ENCODE measurements at places on chromosomes 12 and 14. TPM values are rescaled to one million over a fixed set of nuclear protein-coding genes. Genes with fewer than 3 reads are reported as not detected.

- peak; percentile 19 for DNase-seq
These were observed 1.5 kb upstream of the HSP90B1 start for GRCh38 chr12:103928682-103929045.

GRCh38 chr14:69034612-69035262 is 55.6 kb upstream of the ACTN1 start:
- DNase-seq = no peak

DNA sequence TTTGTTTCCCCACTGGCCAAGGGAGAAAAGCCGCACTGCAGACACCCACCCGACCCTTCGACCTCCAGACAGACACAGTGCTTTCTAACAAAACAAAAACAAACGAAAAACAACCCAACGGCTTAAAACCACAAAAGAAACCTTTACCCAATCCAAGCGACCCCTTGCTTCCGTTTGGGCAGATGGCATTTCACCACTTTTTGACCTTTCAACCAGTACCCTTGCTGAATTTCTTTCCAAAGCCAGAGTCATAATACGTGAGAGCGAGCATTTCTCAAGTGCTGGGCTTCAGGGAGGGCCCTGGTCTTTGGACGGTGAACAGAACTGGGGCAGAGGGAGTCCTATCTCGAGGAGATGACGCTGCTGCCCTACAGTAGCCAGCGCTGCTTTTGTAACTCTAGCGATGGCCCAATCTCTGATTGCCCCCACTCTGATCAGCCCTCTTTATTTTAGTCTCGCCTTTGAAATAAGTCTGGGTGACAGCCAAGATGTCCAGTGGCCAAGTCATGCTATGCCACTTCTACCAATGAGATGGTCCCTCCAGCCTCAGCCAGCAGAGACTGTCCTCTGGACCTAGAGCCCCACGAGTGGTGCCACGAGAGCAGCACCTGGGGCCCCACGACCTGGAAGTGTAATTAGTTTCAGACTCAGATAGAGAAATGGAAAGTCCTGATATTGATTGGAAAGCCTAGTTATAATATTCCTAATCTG is 21.9 kb upstream of the ADIPOR2 start:
- DNase-seq = no peak

GRCh38 chr14:58060898-58061297 is 91.1 kb downstream of the ARMH4 start:
- DNase-seq = no peak

- no peak for DNase-seq
These were observed 1701.5 kb upstream of the FLRT2 start for GRCh38 chr14:83828406-83828805.

DNA sequence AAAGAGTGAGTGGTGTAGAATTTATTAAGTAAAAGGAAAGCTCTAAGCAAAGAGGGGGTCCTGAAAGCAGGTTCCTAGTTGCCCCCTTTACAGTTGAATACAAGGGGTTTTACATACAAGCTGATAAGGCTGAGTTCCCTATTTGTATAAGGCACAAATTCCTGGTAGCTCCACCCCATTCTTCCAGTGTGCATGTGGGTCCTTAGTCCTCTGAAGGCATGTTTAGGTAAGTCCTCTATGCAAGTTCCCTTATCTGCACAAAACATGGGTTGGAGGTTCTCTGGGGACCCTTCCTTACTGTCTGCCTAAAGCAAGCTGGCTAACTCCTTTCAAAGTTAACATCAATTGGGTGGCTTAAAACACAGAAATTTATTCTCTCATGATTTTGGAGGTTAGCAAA is 2.9 kb upstream of the FAR2 start:
- DNase-seq = no peak

- no peak for DNase-seq
These were observed 69.0 kb downstream of the PPM1H start for GRCh38 chr12:62865937-62866336.

DNA sequence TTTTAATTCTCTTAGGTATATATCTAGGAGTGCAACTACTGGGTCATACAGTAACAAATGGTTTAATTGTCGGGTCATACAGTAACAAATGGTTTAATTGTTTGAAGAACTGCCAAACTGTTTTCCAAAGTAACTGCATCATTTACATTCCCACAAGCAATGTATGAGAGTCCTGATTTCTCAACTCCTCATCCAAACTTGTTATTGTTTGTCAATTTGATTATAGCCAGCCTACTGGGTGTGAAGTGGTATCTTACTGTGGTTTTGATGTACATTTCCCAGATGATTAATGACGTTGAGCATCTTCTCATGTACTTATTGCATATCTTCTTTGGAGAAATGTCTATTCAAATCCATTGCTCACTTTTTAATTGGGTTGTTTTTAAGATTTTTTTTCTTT is 67.6 kb upstream of the CFL2 start:
- DNase-seq = no peak

GRCh38 chr14:59274991-59275391 is 86.5 kb downstream of the DAAM1 start:
- no peak for DNase-seq

- DNase-seq = no peak
These were observed 36.9 kb upstream of the TTC7B start for GRCh38 chr14:90853116-90853515.

DNA sequence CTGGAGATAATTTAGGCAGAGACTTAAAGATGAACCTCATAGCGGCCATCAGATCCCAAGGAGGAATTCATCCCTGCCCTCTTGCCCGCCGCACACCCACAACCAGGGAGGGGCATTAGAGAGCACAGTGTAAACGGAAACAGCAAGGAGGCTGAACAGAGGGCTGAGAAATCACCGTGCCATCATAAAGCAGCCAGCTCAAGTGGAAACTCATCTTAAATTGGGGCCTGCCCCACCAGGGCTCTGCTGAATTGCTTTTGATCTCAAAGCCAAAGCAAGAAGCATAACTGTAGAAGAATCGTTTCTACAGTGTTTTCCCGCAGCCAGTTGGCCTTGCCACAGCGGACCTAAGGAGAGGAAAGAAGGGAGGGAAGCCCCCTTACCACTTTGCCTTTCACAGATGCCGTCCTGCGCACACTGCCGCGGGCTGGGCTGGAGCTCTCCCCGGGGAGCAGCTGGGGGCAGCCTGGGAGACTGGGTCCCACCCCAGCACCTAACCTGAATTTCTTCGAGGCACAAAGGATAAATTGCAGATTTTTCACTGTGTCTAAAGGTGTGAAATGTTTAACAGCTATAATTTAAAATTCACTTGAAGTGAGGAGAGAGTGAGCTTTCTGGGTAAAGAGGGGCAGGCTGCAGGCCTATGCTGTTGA is 51.8 kb upstream of the MMP17 start:
- DNase-seq = no peak

DNA sequence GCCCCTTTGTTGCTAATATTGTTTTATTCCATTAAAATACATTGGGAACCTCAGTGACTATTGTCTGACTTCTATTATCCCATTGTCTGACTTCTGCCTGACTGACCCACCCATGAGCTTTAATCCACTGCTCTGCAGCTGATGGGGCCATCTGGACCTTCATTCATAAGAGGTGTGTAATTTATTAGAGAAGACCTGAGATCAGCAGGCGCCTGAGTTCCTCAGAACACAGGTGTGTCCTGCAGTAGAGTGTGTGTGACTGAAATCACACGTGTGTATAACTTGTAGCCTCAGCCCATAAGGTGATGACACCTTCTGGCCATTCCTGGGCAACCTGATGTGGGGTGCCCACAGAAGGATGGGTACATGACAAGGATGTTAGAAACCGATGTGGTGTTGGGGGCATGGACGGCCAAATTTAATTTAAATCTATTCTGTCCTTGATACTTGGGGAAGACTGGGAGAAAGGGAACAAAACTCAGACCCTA is 821.0 kb downstream of the TMEM121 start:
- DNase-seq = no peak

- no peak for DNase-seq
These were observed 6.0 kb downstream of the CCDC85C start for GRCh38 chr14:99597911-99598600.

DNA sequence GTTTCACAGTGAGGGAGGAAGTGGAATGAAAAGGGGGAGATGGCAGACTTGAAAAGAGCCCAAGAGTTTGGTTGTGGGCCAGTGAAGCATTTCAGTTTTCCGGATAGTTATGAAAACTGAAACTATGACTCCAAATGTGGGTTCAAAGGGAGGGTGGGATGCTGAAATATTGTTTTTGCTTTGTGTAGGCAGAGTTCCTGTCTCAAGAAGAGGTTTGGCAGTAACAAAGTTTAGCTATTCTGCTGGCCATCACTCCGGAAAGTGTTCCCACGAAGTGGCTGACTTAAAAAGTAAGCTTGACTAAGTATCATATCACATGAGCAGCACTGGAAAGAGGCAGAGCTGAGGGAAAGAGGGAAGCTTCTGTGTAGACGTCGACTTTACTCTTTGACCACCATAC is 85.2 kb downstream of the CAND1 start:
- no peak for DNase-seq

DNA sequence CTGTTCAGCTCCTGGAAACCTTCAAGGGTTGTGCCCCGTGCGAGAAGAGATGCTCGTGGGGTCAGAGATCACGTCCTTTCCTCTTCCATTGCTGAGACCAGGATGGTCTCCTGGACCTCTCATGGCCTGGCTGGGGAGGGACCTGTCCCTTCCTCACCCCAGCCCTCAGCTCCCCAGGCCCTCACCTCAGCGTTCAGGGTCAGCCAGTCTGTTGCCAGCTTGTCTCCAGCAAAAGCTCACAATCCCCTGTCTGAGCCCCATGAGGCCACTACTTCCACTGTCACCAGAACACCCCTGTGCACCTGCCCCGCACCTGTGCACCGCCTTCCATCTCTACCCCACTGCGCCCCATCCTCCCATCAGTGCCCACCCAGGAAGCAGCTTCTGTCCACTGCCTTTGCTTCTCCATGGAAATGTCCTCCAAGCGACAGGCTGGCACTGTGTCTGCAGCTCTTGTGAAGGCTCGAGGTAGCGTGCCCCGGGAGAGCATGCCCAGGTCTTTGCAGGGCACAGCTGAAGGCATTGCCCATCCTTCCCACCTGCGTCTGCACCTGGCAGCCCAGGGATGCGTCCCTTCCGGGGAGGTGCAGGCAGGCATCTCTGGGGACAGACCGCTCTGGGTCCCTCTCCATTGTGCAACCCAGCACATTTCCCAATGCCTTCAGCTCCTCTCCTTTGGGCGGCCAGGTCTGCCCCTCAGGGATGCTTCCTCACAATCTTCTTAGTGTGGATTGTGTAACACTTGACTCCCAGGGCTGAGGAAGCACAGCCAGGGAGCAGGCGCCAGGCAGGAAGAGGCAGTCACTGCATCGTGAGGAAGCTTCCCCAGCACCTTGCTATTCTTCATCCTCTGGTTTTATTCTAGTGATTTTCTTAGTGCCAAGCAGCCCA is 179.6 kb downstream of the ADGRD1 start:
- no peak for DNase-seq

DNA sequence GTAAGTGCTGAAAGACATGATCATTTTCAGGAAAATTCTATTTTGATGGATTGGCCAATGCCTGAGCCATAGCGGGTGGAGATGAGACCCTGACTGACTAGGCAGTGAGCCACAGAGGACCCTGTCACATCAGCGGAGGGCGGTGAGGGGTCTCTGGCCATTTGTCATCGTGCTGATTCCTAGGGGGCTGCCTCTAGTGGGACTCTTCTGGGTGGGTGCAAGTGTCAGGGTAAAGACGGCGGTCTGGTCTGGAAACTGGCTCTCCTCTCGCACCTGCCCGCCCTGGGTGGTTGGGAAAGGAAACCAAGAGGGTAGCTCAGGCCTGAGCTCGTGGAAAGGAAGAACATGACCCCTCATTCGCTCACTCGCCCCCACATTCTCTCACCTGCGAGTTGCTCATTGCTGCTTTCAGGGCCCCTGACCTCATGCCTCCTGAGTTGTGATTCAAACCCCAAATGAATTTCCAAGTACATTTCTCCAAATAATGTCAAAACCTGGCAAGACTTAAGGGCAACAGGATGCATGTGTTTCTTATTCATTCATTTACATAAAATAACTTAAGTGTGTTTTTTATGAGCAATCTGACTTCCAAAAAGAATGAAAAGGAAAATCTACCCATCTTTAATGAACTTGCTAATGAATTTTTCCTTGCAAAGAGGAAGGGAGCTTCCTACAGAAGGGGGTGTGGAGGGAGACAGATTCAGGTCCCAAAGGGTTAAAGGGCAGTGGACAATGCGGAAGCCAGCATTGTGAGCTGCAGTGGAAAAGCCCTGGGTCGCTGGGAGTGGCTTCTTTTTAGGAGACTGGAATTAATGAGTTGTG is 12.8 kb downstream of the MEG3 start:
- no peak for DNase-seq

DNA sequence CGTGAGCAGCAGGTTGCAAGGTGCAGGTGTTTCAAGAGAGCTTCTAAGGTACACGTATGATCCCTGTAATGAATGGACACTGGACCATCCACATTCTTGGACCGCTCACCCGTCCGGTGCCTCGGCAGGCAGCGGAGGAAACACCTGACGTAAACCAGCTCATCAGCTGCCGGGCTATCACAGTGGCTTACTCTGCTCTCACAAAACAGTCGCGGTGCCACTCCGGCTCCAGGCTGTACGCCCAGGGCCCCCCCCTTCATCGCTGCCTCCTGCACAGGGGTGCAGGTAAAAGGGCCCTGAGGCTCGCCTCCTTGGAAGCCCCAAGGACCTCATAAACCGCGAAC is 436 bp downstream of the VPS33A start:
- DNase-seq = peak; percentile 58

GRCh38 chr12:42421844-42422779 is 96.1 kb downstream of the PPHLN1 start:
- DNase-seq = no peak

- DNase-seq = no peak
These were observed 43.5 kb downstream of the TMX1 start for GRCh38 chr14:51283402-51284085.

DNA sequence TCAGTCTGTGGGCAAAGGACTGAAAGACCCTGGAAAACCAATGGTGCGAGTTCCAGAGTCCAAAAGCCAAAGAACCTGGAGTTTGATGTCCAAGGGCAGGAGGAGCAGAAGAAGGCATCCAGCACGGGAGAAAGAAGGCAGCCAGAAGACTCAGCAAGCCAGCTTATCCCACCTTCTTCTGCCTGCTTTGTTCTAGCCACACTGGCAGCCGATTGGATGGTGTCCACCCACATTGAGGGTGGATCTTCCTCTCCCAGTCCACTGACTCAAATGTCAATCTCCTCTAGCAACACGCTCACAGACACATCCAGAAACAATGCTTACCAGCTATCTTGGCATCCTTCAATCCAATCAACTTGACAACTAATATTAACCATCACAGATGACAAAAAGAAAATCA is 57.2 kb upstream of the CAPRIN2 start:
- DNase-seq = no peak

GRCh38 chr12:104768033-104768432 is 190.1 kb downstream of the SLC41A2 start:
- DNase-seq = no peak

Gene POTEG
- total RNA-seq = not detected

Gene DHRS7
- total RNA-seq = 61.6 TPM

Gene PRICKLE1
- total RNA-seq = 3.8 TPM

Gene KITLG
- 211 TPM for total RNA-seq

Gene ENDOU
- total RNA-seq = 0.43 TPM

Gene CD4
- not detected for total RNA-seq

Gene LARP4
- 103 TPM for total RNA-seq

Gene HOMEZ
- 7.4 TPM for total RNA-seq

Gene HOXC11
- total RNA-seq = 2.2 TPM

Gene KRT79
- total RNA-seq = not detected

Gene PIWIL1
- 5.1 TPM for total RNA-seq

Gene SLC10A1
- 2.6 TPM for total RNA-seq
